CD8-positive, alpha-beta T cell (primary cell): ENCODE measurements at places on chromosomes 7 and 10.

- no peak for DNase-seq
These were observed 83.4 kb downstream of the MDFIC start for GRCh38 chr7:115005251-115005650.

GRCh38 chr10:63064706-63065105, 68.4 kb upstream of the NRBF2 start:
- no peak for DNase-seq

DNA sequence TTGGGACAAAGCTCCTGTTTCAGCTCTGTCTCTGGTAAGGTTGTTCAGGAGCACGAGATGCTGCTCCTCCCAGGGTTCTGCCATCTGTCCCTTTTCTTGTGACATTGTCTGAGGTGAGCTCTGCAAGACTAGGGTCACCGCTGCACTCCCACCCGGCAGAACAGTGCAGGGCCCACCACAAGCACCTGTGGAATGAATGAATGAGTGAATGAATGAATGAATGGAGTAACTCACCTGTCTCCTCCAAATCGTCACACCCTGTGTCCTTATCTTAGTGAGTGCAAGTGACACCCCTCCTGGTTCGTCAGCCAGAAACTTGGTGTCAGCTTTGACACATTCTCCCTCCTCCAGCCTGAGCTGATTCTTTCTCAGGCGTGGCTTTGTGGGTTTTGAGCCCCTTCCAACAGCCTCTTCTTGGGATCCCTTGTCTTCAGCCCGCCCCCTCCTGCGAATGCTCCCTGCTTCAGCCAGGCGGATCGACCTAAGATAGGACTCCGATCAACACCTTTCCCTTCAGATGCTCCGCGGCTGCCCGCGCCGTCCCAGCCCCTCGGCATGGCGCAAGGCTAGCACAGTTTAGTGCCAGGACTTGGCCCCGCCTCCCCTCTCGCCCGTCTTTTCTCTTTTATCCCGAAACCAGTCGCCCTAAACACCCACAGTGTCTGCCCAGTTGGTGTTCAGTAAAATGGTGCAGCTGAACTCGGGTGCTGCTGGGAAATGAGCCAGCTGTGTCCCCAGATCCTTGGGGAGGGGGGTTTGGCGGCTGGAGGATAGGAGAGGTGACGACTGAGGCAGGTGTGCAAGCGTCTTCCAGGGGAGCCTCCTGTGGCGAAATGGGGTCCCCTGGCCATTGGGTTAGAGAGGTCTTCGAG, 89.3 kb downstream of the BEND7 start:
- DNase-seq: no peak

- DNase-seq: no peak
These were observed 624.6 kb downstream of the CALN1 start for GRCh38 chr7:71787513-71787912.

GRCh38 chr10:75243426-75243825, 7.7 kb upstream of the COMTD1 start:
- no peak for DNase-seq

GRCh38 chr7:37441386-37441760, 7.3 kb downstream of the ELMO1 start:
- DNase-seq: no peak

- no peak for DNase-seq
These were observed 43.1 kb downstream of the MBL2 start for GRCh38 chr10:52729271-52730104.

DNA sequence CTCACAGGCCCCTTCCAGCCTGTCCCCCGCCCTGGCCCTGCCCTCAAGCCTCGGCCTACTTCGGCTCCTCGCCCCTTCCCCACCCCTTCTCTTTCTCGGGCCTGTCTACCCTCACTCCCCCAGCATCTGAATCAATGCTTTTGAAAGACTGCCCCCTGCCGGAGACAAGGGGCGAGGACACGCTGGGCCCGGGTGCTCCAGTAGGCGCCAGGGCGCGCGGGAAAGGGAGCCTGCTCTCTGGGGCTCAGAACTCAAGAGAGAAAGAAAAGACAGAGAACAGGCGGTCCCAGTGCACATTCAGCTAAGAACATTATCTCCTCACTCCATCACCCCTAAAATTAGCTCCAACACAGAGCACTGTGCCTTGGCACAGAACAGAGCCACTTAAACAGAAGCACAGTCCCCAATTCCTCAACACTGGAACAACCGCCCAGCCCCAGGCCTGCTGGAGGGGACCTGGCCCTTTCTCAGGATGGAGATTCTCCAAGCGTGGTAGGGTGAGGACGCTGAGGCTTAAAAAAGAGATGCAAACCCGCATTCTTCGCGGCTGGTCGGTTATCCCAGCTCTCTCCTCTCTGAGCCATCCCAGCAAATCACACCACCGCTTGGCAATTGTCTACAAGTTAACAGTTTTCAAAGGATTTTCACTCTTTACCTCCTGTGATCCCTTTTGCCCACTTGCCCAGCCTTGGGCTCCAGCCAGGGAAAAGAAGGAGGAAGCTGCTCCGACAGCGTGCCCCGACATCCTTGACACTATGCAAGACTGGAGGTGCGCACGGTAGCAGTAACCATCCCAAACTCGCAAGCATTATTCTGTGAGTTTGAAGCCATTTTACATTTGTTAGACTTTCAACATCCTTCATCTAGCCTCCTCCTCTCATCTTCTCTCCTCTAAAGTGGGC, 2.1 kb downstream of the GIGYF1 start:
- DNase-seq: peak; percentile 87

DNA sequence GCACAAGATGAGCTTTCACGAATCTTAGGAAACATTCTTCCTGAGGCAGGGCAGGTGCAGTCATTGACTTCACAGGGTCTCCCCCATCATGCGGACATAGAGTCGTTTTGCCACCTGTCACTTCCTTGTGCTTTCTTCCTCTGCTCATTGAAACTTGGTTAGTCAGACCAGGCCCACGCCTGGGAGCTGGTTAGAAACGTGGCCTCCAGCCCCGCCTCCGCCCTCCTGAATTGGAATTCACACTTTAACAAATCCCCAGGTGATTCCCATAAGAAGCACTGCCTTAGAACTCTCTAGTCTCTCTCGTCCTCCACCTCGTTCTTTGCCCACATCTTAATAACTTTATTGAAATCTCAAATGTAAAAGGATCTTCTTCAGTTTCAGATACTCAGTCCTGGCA, 265.5 kb upstream of the FZD8 start:
- DNase-seq: no peak

- no peak for DNase-seq
These were observed 15.4 kb downstream of the PTEN start for GRCh38 chr10:87878664-87879459.

GRCh38 chr7:25894002-25894901, 257.7 kb upstream of the NFE2L3 start:
- no peak for DNase-seq

DNA sequence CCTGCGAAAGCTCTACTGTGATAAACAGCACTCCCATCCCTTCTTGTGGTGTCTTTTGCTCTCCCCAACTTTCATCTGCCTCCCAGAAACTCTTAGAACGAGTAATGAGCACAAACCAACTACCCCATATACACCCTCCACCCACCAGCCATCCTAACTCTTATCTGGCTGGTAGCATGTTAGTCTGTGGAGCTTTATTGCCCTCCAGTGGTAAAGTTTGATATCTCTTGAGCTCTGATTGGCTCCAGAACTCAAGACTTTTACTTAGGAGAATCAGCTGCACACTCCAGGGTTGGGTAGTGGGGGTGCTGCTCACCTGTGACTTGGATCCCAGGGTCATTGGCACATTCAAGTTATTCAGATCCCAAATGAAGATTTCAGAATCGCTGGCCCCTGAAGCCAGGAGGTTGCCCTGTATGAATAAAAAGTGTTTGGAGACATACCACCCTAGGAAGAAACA, 10.9 kb downstream of the SEC31B start:
- peak; percentile 85 for DNase-seq

DNA sequence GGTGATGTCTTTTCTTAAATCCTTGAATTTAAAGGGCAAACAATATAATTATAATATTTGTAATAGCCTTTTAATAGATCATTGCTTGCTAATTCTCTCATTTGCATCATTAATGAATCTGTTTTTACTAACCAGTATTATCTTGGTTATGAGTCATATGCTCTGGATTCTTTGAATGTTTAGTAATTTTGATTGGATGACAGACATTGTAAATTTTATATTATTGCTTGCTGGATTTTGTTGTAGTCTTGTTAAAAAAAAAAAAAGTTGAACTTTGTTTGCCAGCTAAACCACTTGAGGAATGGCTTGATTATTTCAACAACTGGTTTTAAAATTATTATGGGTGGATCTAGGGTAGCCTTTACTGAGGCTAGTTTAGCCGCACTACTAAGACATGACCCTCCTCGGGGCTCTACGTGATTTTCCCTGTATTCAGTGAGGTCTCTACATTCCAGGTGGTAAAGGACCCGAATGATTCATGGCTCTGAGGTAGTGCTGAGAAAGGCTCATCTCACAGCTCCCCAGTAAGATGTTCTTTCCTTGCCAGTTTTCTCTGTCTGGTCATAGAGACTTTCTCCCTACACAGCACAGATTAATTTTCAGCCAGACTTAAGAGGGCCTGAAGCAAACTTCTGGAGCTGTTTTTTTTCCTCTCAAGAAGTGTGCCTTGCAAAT, 8.5 kb downstream of the C10orf90 start:
- DNase-seq: no peak

DNA sequence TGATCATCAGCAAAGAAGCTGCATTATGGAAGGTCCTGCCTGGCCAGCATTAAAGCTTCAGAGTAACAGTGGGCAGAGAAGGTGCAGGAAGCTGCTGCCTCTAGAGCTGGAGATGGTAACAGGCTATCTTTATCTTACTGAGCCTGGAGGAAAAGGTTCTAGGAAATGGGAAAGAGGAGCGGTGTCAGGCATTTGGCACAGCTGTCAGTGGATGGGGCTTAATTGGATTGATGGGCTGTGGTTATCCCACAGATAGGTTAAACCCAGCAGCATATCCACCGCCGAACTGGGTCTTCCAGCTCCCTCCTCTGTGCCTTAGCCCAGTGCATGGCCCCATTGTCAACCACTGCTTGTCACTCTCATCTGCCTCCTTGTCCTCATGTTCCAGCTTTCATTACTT, 127.6 kb downstream of the CCNY start:
- no peak for DNase-seq

DNA sequence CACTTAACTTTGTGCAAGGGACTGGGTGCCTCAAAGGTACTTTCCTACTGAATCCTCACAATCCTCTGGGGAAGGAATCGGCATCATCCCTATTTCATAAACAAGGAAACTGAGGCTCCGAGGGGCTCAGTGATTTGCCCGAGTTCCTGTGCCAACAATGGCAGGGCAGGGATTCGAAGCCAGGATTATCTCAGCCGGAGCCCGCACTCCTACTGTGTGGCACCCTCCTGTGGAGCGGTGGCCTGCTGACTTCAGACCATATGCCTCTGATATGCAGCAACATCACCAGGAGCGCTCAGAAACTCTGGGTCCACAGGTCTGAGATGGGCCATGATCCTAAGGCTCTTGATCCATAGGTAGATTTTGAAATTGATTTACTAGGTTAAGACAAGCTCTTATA, 46.6 kb downstream of the PODXL start:
- DNase-seq: no peak

DNA sequence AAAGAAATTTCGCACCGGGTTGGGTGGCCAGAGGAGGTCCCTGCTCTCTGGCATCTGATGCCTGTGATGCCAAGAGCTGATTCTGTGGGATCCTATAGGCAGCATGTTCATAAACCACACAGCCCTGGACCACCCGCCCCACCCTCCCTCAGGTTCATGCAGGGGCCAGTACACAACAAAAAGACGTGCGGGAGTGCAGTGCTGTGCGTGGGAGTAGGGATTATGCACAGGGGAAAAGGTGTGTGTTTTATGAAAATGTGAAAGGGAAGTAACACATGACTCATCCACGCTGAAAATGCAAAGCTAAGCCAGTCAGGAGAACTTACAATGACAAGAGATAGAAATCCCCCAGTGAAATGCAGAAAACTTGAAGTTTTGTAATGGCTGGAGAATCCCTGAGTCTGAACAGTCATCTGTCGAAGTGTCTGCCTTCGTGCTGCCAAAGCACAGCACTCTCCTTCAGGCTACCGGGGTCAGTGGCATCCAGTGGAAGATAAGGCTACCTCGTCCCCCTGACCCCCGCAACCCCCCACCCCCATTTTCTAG, 1.1 kb downstream of the KIAA1217 start:
- no peak for DNase-seq
